ENCODE measurements at places on chromosomes 4 and X.

DNA sequence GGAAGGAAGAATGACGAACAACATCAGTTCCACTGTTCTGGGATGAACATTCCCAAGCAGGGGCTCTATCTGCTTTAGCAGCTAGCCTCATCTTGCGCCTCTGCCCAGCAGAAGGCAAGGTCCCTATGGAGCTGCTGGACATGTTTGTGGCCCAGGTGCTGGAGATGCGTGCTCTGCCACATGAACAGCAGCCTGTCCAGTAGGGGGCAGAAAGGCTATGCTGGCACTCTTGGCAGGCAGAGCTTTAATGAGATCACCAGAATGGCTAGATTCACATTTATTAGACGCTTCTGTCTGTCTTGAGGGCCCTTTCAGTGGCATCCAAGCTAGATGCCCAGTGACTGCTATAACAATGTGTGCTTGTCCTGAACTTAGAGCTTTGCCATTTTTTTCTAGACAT is 1826.0 kb downstream of the STIM2 start:
- H3K27me3 ChIP-seq: no peaks in the 10 kb centered on the region
- no peak overlapping the region for H3K4me3 ChIP-seq
- H3K27ac ChIP-seq: no peak overlapping the region
- no peaks in the 10 kb centered on the region for H3K36me3 ChIP-seq

DNA sequence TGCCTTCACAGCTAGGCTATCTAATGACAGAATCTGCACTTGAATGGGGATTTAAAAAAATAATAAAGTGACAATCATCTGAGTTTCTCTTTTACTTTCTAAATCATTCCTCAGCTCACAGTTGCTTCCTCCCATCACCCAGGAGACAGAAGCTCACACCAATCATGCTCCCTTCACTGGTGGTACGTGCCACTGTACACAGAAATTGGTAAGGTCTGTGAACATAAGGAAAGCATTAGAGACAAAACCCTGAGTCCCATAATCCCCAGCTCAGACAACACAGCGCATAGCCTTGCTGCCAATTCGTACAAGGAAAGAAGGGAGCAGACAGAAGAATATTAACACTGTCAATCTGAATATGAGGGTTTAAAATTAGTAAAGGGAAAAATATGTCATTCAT is 133.1 kb downstream of the IDS start:
- no peaks in the 10 kb centered on the region for H3K36me3 ChIP-seq
- no peak overlapping the region for H3K4me3 ChIP-seq
- H3K27ac ChIP-seq: no peak overlapping the region
- DNase-seq: no peak

GRCh38 chrX:41909068-41909467 is 14.3 kb downstream of the CASK start:
- no peaks in the 10 kb centered on the region for H3K36me3 ChIP-seq
- no peak overlapping the region for H3K4me3 ChIP-seq
- H3K27ac ChIP-seq: no peak overlapping the region
- no peak for DNase-seq
- H3K4me1 ChIP-seq: peaks cover 21% of the 10 kb centered on the region

GRCh38 chrX:10158279-10159144 is 1.7 kb downstream of the CLCN4 start:
- H3K36me3 ChIP-seq: no peaks in the 10 kb centered on the region
- H3K4me3 ChIP-seq: peak overlapping the region; percentile 32
- no peak overlapping the region for H3K27ac ChIP-seq
- DNase-seq: no peak

- H3K27ac ChIP-seq: peak overlapping the region; percentile 22
- H3K4me3 ChIP-seq: no peak overlapping the region
- no peak for DNase-seq
- H3K4me1 ChIP-seq: peaks cover 15% of the 10 kb centered on the region
- no peaks in the 10 kb centered on the region for H3K27me3 ChIP-seq
- H3K36me3 ChIP-seq: no peaks in the 10 kb centered on the region
Observed at GRCh38 chrX:130082244-130083106, 27.8 kb downstream of the ELF4 start.

Data from esophagus muscularis mucosa (tissue), 4 donors.